Breast epithelium (tissue), 4 donors: ENCODE measurements at places on chromosomes 6 and 20. TPM values are rescaled to one million over a fixed set of nuclear protein-coding genes. Genes with fewer than 3 reads are reported as not detected.

DNA sequence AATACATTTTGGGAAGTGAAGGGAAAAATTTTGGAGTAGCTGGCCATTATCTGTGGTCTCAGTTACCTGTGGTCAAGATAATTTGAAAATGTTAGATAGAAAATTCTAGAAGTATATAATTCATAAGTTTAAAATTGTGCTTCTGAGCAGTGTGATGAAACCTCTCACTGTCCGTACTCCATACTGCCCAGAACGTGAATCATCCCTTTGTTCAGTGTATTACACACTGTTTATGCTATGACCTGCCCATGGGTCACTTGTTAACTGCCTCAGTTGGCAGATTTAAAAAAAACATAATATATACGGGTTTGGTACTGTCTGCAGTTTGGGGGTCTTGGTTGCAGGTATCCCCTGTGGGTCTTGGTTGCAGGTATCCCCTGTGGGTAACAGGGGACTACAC lies 4.1 kb upstream of the CALHM5 start:
- no peaks in the 10 kb centered on the region for H3K4me1 ChIP-seq
- no peak overlapping the region for H3K4me3 ChIP-seq
- no peak for DNase-seq
- no peak overlapping the region for H3K27ac ChIP-seq
- no peaks in the 10 kb centered on the region for H3K36me3 ChIP-seq
- H3K27me3 ChIP-seq, result no peaks in the 10 kb centered on the region

GRCh38 chr6:109237077-109237985 lies 142.0 kb downstream of the CEP57L1 start:
- no peaks in the 10 kb centered on the region for H3K27me3 ChIP-seq
- H3K36me3 ChIP-seq, result no peaks in the 10 kb centered on the region
- no peak for DNase-seq
- no peak overlapping the region for H3K4me3 ChIP-seq

COL9A1 gene
- 0.32 TPM for total RNA-seq

- H3K4me1 ChIP-seq, result no peaks in the 10 kb centered on the region
- no peak overlapping the region for H3K4me3 ChIP-seq
These were observed 208.0 kb downstream of the ARHGAP18 start for GRCh38 chr6:129501740-129502660.

CNKSR3 gene
- total RNA-seq, result 2.1 TPM

DNA sequence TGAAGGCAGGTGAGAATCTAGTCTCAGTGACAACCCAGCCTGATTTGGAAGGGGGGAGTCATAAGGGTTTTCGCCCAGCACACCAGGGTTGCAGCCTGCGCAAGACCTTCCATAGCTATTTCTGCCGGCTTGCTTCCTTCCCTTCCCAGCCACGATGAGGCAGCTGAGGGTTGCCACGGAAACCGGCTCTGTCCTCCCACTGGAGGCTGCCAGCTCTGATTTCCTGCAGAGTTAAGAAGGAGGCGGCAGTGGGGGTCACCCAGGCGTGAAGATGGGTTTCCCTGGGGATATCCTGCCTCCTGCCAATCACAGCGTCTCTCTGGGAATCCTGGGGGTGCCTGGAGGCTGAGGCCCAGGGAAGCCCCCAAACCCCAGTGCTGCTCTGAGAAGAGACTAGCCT lies 23.1 kb upstream of the KCNB1 start:
- no peak overlapping the region for H3K4me3 ChIP-seq
- H3K4me1 ChIP-seq, result no peaks in the 10 kb centered on the region
- H3K27ac ChIP-seq, result no peak overlapping the region
- H3K36me3 ChIP-seq, result no peaks in the 10 kb centered on the region
- DNase-seq, result no peak
- H3K27me3 ChIP-seq, result no peaks in the 10 kb centered on the region

FAM184A gene
- total RNA-seq, result 7.5 TPM
